ENCODE measurements at places on chromosomes 4 and X.

GRCh38 chr4:152258804-152259708 lies 276.8 kb downstream of the FBXW7 start:
- no peak for DNase-seq

DNA sequence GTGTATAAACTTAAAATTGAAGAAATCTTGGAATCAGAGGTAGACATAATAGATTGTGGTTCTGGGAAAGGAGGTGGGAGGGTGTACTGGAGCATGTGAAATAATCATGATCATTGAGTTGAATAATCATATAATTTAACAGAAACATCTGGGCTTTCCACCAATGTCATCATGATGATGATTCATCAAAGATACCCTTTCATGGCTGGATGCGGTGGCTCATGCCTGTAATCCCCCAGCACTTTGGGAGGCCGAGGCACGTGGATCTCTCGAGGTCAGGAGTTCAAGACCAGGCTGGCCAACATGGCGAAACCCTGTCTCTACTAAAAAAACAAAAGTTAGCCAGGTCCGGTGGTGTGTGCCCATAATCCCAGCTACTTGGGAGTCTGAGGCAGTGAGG lies 6.7 kb upstream of the RUFY3 start:
- no peak for DNase-seq

DNA sequence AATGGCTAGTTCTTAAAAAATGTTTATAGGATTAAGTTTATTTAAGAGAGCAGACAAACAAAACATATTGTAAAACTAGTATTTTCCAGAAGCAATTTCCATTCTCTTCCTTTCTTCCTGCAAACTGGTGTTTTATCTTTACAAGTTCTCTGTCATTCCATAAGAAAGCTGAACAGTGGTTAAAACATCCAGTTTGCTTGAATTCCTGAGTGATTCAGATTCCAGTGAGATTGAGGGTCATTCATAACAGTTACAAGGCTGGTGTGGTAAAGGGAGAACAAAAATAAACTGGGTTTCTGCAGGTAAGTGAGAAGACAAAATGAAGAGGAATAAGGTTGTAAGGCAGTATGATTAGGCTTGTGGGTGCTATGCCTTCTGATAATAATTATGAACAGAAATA lies 544.8 kb upstream of the DIPK2B start:
- DNase-seq, result no peak

DNA sequence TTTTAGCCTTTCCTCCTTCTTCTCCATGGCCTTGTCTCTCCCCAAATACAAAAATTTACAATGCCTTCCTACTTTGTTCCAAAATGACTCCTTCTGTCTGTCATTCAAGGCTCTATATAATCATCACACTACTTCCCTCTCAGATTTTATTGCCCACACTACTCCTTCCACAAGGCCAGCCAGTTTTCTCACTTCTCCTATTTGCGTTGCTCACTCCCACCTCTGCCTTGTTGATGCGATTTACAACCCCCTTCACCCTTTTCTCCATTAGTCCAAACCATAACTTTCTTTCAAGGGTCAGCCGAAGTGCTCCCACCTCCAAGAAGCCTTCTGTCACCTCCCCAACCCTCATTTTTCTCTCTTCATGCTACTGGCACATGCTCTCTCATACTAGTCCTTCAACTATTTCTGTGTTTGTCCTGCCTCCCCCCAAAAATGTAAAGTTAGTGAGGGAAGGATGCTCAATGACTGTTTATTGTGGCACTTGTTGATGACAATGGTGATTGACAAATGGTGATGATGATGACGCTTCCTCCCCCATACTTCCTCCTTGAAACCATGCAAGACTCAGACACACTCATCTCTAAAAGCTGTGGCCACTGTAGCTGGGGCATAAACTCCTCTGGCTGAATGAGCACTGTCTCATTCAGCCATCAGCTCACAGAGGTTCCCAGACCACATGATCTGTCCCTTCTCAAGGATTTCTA lies 2.7 kb upstream of the XKRX start:
- no peak for DNase-seq

GRCh38 chrX:118498755-118499154 lies 3.1 kb downstream of the DOCK11 start:
- no peak for DNase-seq

DNA sequence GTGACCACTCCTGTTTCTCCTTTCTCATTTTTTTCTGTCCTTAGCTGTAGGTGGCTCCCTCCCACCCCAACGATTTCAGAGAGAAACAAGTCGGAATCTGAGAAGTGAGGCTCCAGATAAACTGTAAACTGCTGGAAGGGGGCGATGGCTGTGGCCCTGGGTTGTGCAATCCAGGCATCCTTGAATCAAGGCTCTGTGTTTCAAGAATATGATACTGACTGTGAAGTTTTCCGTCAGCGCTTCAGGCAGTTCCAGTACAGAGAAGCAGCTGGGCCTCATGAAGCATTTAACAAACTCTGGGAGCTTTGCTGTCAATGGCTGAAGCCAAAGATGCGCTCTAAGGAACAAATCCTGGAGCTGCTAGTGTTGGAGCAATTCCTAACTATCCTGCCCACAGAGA lies 37.7 kb downstream of the ETDC start:
- DNase-seq, result no peak

DNA sequence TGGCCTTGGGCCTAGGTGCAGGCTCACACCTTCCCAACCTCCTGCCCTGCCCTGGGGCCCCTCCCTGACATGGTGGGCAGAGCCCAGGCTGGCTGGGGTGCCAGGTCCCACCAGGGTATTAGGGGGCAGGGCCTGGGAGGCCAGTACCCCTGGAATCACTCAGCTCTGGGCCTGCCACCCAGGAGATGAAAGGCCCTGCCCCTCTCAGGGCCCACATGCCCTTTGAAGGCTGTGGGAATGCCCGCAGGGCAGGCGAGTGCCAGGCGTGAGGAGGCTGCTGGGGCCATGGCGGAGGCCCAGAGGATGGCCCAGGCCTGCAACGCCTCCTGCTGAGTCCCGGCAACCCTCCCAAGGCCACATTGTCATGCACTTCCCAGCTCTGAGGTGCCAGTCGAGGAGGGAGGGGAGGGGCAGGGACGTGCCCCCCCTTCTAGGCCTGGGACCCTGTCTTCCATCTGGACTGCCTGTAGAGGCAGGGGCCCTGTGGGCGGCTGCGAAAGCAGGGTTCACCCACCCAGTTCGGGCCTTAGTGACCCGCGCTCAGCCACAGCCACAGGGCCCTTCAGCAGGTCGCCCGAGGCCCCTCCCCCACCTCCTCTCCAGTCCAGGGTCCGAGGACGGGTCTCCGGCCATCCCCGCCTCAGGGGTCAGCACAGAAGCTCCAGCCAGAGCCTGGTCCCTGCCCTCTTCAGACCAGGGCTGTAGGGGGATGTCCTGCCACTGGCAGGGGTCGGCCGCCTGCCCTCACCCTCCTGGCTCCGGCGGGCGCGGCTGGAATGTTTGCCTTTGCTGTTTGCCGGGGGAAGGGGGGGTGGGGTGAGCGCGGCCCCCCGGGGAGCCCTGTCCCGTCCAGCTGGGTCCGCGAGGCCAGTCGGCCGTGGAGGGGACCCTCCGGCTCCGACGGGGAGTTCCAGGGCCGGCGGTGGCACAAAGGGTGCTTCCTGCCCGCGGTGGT lies 26.7 kb upstream of the FGFR3 start:
- DNase-seq, result no peak

DNA sequence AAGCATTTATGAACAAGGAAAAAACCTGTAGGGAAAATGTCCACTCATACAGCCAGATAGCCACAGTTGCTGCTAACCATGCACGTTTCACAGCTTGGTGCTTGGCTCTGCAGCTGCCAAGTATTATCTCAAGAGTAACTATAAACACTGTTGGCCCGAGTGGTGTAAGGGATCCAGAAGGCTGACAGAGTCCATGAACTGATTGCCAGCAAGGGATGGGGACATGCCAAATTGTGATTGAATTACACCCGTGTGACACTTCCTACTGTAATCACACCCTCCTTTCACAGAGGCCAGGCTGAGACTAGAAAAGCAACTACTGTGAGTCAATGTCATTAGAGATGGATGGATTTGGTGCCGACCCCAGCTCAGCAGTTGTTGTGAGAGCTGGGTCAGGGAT lies 223.9 kb upstream of the ANKRD50 start:
- no peak for DNase-seq

- DNase-seq, result no peak
Measured at GRCh38 chr4:113674733-113675132, 86.8 kb downstream of the CAMK2D start.

DNA sequence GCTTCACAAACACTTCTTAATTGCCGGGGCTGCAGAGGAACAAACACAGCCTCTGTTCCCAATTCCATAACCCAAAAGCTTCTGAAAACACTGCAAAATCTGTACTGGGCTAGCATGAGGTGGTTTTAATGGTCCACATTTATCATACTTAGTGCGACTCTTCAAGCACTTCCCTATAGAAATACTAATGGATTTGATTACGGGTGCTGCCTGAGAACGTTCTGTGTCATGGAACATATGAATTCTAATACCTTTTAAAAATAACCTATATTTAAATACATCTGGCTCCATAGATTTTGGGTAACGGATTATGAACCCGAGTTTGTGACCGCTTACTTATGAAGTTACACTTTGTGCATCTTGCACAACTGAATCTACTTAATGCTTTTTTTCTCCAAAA lies 35.4 kb upstream of the STS start:
- no peak for DNase-seq

GRCh38 chrX:12412561-12412960 lies 274.3 kb downstream of the FRMPD4 start:
- DNase-seq, result no peak

DNA sequence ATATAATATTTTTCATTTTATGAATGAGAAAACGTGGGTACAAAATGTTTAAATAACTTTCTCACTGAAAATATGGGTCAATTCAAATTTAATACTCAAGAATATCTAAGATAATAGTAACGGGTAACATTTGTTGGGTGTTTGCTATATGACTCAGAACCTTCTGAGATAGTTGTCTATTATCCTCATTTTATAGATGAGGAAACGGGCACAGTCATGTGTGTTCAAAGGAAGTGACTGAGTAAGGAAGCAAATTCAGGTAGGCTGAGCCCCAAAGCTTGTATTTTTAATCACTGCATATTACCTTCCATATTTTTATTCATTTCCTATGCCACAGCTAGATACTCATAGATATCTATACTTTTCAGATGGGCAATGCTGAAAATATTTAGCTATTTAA lies 12.2 kb upstream of the CAMK2D start:
- no peak for DNase-seq

- no peak for DNase-seq
Measured at GRCh38 chr4:7989654-7990053, 50.0 kb upstream of the AFAP1 start.

DNA sequence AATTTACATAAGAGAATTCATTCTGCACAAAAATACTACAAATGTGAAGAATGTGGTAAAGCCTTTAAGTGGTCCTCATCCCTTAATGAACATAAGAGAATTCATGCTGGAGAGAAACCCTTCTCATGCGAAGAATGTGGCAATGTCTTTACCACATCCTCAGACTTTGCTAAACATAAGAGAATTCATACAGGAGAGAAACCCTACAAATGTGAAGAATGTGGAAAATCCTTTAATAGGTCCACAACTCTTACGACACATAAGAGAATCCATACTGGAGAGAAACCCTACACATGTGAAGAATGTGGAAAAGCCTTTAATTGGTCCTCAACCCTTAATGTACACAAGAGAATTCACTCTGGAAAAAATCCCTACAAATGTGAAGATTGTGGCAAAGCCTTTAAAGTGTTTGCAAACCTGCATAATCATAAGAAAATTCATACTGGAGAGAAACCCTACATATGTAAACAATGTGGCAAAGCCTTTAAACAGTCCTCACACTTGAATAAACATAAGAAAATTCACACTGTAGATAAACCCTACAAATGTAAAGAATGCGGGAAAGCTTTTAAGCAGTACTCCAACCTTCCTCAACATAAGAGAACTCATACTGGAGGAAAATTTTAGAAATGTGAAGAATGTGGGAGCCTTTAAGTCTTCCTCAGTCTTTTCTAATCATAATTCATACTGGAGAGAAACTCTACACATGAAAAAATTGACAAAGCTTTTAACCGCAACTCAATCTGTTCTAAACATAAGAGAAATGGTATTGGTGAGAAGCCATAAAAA lies 37.4 kb downstream of the ZNF718 start:
- no peak for DNase-seq

- no peak for DNase-seq
Measured at GRCh38 chrX:129663171-129663570, 8.4 kb upstream of the APLN start.

GRCh38 chr4:5693871-5694270 lies 14.5 kb downstream of the EVC2 start:
- DNase-seq, result no peak

DNA sequence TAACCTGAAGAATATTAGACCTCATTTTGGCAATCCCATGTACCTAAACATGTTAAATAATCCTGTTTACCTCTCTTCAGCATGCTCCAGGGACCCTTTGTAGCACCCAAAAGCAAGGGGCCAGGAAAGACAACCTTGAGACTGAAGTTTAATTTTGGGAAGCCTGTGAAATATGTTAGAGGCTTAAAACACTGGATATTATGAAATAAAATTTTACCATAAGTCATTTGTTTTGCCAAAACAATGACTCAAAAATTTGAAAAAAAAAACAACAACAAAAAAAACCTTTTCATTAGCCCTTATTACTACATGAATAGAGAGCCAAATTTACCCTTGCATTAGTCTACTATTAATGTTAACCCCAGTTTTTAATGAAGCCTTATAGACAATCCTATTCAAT lies 49.7 kb downstream of the HMGB2 start:
- DNase-seq, result no peak

- peak; percentile 40 for DNase-seq
Measured at GRCh38 chr4:26321373-26322221, 783 bp downstream of the RBPJ start.

GRCh38 chrX:103157496-103158316 lies 57.2 kb upstream of the BEX4 start:
- no peak for DNase-seq

DNA sequence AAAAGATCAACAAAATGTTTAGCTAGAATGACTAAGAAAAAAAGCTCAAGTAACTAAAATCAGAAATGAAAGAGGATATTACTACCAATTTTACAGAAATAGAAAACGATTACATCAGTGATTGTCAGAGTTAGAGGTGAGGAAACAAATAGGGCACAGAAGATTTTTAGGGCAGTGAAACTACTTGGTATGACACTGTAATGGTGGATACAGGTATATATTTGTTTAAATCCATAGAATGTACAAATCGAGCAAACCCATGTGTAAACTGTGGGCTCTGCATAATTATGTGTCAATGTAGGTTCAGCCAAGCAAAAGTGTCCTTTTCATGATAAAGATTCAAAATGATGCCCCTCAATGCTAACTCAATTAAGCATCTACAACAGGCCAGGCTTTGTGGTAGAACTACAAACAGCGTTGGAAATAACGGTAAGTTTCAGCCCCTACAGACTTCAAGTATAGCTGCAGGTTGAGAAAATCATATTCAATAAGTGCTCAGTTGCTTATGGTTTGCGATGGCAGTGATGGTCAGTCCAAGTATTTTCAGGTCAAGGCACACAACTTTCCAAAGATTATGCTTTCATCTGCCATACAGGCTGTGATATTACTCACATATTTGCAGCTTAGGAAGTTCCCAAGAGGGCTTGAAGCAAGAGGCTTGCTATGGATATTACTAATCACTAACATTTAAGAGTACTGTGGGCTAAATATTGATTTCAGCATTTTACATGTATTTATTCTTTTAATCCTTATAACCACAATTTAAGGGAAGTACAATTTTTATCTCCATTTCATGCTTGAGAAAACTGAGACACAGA lies 158.6 kb downstream of the TET2 start:
- DNase-seq, result no peak
